HFFc6 (cell line): ENCODE measurements at places on chromosomes 7 and 10. TPM values are rescaled to one million over a fixed set of nuclear protein-coding genes. Genes with fewer than 3 reads are reported as not detected.

- DNase-seq: no peak
- H3K4me3 ChIP-seq: no peak overlapping the region
- no peaks in the 10 kb centered on the region for H3K27me3 ChIP-seq
- H3K4me1 ChIP-seq: no peaks in the 10 kb centered on the region
Observed at GRCh38 chr7:144474363-144474762, 70.9 kb upstream of the NOBOX start.

- H3K27ac ChIP-seq: no peak overlapping the region
- no peak overlapping the region for H3K4me3 ChIP-seq
- peaks cover 18% of the 10 kb centered on the region for H3K4me1 ChIP-seq
- H3K36me3 ChIP-seq: no peaks in the 10 kb centered on the region
Observed at GRCh38 chr10:22765660-22766547, 51.5 kb upstream of the PIP4K2A start.

DNA sequence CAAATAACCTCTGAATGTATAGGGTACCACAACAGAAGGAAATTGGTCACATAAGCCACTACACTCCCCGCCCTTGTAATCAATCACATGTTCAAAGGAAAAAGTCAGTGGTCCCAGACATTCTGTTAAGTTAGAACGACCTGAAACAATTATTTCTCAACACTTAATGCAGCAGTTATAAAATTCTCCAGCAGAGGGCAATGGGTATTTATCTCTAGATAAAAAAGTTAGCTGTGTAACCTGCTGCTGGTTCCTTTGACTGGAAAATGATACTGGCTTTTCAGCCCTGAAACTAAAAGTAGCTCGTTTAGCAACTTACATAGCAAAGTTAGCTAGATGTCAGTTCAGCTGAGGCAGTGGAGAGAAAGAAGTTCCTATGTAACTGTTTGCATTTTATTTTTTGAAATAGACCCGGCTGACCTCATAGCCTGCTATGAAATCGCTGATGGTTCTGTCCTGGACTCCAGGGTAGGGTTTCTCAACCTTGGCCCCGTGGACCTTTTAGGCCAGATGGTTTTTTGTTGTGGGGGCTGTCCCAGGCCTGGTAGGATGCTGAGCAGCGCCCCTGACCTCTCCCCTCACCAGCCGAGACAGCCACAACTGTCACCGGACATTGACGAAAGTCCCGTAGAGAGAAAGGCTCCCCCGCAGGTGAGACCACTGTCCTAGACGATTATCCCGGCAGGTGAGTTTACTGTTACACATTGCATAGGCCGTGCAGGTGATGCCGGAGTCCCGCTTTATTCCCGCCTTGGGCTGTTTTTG, 40.2 kb upstream of the PROSER2 start:
- no peaks in the 10 kb centered on the region for H3K36me3 ChIP-seq
- H3K4me1 ChIP-seq: peaks cover 6% of the 10 kb centered on the region; the same call in 1 of the 2 replicates
- DNase-seq: peak; percentile 65
- peaks cover 15% of the 10 kb centered on the region for H3K27me3 ChIP-seq
- no peak overlapping the region for H3K4me3 ChIP-seq

GRCh38 chr7:11648980-11649379, 183.0 kb downstream of the THSD7A start:
- no peak overlapping the region for H3K27ac ChIP-seq
- no peak overlapping the region for H3K4me3 ChIP-seq
- H3K27me3 ChIP-seq: no peaks in the 10 kb centered on the region
- no peak for DNase-seq
- H3K36me3 ChIP-seq: no peaks in the 10 kb centered on the region

GRCh38 chr7:17083392-17084165, 201.8 kb upstream of the AGR3 start:
- no peaks in the 10 kb centered on the region for H3K4me1 ChIP-seq
- H3K36me3 ChIP-seq: peaks cover 5% of the 10 kb centered on the region
- no peak for DNase-seq
- H3K4me3 ChIP-seq: no peak overlapping the region
- no peak overlapping the region for H3K27ac ChIP-seq

- H3K27ac ChIP-seq: no peak overlapping the region
- H3K4me3 ChIP-seq: no peak overlapping the region
- DNase-seq: no peak
Observed at GRCh38 chr7:70142247-70142932, 544.1 kb downstream of the AUTS2 start.

- H3K4me3 ChIP-seq: peak overlapping the region; percentile 84
- no peak overlapping the region for H3K27ac ChIP-seq
- peaks cover 8% of the 10 kb centered on the region for H3K4me1 ChIP-seq
- H3K27me3 ChIP-seq: peaks cover 7% of the 10 kb centered on the region
- peak; percentile 35 for DNase-seq
Observed at GRCh38 chr7:98870121-98870651, 372 bp upstream of the TMEM130 start.

DNA sequence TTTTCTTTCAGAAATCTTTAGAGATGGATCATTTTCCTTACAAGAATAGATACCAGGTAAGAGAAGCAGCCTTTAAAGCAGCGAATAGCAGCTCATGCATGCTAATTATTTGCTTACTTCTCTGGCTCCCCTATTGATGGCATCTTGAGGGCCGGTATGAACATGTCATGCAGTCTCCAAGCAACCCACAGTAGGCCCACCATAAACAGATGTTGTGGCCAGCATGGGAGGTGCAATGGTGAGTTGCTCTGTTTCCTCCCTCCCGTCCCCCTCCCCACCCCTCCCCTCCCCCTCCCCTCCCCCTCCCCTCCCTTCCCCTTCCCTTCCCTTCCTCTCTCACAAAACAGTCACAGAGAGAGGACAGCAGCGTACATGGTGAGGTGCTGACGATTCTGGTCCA, 9.7 kb upstream of the ZNF273 start:
- no peak for DNase-seq
- no peak overlapping the region for H3K27ac ChIP-seq
- peaks cover 18% of the 10 kb centered on the region for H3K27me3 ChIP-seq
- no peaks in the 10 kb centered on the region for H3K36me3 ChIP-seq
- H3K4me3 ChIP-seq: no peak overlapping the region

DNA sequence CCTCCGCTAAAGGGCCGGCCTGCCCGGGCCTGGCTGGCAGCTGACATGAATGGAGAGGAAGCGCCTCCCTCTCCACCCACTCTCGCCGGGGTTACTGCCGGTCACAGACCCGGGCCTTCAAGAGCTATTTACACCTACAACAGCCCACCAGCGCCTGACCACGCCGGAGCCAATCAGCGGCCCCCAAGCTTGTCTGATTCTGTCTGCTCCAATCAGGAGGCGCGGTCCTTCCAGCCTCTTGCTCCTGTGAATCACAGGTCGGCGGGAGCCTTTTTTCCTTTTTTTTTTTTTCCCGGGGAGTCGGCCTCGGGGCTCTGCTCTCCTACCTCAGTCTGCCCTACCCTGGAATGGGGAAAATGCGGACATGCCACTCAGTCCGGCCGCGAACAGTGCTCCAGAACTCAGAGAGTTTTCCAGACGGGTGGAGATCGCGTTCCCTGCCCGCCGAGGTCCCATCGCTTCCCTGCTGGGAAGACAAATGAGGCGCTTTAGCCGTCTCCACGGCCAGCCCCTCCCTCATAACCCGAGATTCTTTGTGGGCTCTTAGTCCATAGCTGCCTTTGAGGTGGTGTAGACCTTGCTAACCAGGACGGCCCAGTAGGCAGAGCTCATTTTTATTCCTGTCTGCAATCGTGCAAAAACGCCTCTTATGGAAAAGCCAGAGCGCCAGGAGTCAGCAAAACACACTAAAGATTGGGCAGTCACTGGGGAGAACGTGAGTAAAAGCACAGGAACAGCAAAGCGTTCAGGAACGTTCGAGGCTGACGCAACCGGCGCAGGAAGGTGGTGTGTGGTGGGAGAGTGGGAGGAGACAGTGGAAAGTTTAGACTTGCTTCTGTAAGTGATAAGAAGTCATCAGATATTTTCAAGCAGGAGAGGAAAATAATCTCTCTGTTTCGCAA, 26.5 kb downstream of the SCD start:
- H3K4me1 ChIP-seq: peaks cover 17% of the 10 kb centered on the region
- DNase-seq: peak; percentile 99
- H3K27me3 ChIP-seq: no peaks in the 10 kb centered on the region
- H3K27ac ChIP-seq: no peak overlapping the region

DNA sequence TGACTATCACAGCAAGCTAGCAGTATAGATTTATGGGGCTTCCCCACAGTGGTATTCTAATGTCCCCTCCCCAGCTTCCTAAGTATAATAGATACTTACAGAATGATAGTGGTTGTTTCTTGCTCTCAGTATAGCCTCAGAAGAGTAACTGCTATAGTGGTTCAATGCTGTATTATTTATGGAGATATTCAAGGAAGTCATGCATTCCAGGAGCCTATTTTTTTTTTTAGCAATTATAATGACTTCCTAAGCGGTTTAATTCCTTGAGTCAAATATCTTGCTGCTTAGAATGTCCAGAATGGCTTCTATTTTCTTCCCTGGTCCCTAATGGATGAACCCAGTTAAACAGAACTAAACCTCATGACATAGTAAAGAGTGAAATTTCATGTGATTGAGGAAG, 451.5 kb upstream of the SEMA3D start:
- no peak for DNase-seq
- H3K4me3 ChIP-seq: no peak overlapping the region
- no peaks in the 10 kb centered on the region for H3K36me3 ChIP-seq
- no peaks in the 10 kb centered on the region for H3K4me1 ChIP-seq
- no peaks in the 10 kb centered on the region; the same call in 1 of the 2 replicates for H3K27me3 ChIP-seq
- no peak overlapping the region for H3K27ac ChIP-seq

- H3K4me1 ChIP-seq: no peaks in the 10 kb centered on the region
- H3K36me3 ChIP-seq: no peaks in the 10 kb centered on the region
- no peak overlapping the region for H3K27ac ChIP-seq
- no peak for DNase-seq
- no peak overlapping the region for H3K4me3 ChIP-seq
Observed at GRCh38 chr10:75598998-75599397, 167.6 kb downstream of the LRMDA start.

GRCh38 chr10:15374156-15374555, 3.1 kb upstream of the FAM171A1 start:
- peaks cover 6% of the 10 kb centered on the region for H3K27me3 ChIP-seq
- no peaks in the 10 kb centered on the region for H3K36me3 ChIP-seq
- peaks cover 11% of the 10 kb centered on the region for H3K4me1 ChIP-seq

DNA sequence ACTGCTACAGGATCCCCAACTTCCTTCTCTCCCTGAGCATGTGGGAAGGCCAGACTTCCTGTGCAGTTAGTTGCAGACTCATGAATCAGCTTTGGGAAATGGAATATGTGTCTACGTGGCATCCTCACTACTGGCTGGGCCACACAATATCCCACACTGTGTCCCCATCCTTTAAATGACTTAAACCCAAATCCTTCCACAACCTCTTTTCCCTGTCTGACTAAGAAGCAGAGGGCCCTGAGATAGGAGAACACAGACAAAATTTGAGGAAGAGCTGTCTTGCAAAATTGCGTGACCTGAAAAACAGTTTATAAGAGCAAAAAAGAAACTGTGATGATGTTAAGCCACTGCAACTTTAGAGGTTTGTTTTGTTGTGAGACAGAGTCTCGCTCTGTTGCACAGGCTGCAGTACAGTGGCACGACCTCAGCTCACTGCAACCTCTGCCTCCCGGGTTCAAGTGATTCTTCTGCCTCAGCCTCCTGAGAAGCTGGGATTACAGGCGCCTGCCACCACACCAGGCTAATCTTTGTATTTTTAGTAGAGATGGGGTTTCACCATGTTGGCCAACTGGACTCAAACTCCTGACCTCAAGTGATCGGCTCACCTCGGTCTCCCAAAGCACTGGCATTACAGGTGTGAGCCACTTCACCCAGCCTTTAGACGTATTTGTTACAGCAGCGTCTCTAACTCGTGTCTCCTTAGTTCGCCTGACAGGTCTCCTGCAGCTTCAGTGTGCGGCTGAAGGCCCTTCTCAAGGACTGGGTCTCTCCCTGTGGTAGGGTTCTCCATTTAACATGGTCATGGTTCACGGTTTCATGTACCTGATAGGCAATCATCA, 46.9 kb upstream of the SFMBT2 start:
- peaks cover 3% of the 10 kb centered on the region; the same call in 1 of the 2 replicates for H3K27me3 ChIP-seq
- no peak for DNase-seq
- no peak overlapping the region for H3K4me3 ChIP-seq

- no peaks in the 10 kb centered on the region for H3K27me3 ChIP-seq
- H3K4me1 ChIP-seq: peaks cover 55% of the 10 kb centered on the region
- DNase-seq: peak; percentile 83
Observed at GRCh38 chr10:17782921-17783665, 26.1 kb upstream of the MRC1 start.

DNA sequence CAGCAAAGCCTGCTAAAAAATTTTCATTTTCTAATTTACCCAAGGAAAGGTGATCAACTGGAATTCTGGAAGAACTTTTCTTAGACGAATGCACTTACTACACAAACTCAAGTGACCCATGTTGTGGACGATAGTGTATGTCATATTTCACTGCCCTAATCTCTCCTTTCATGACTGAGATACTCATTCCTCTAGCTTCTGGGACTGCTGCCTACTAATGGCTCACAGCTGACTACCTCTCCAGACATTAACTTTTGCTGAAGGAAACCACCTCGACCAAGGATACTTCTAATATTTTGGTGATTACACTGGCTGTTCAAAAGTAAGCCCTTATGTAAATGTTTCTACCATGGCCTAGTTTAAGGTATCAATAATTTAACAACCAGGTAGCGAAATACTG, 959.9 kb upstream of the GHITM start:
- H3K4me1 ChIP-seq: no peaks in the 10 kb centered on the region
- no peak for DNase-seq
- H3K36me3 ChIP-seq: no peaks in the 10 kb centered on the region
- no peak overlapping the region for H3K4me3 ChIP-seq

DNA sequence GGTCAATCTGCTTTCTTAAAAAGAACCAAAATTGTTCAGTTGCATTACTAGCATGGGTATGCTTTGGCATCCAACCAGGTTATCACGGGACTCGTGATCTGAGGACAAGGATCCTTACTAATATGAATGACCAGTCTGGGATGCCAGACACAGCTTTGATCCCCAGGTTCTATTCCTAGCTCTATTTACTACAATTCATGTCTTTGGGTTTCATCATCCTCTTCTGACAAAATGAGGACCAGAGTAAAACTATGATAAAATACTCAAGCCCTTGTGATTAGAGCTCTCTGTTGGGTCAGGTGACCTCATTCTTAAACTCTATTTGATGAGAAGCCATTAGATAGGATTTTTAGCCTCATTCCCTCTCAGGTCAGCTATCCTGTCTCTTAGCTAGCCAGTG, 119.8 kb downstream of the SLC25A13 start:
- H3K36me3 ChIP-seq: no peaks in the 10 kb centered on the region
- no peak overlapping the region for H3K4me3 ChIP-seq
- no peaks in the 10 kb centered on the region for H3K27me3 ChIP-seq
- peaks cover 20% of the 10 kb centered on the region for H3K4me1 ChIP-seq
- no peak overlapping the region for H3K27ac ChIP-seq
- DNase-seq: no peak

The CCL24 gene
- not detected in 3 replicates for total RNA-seq

The GDF2 gene
- total RNA-seq: not detected in 2 replicates

The CTAGE6 gene
- 0.07 TPM in 1 of 3 replicates, not detected in the others for total RNA-seq

The NPFFR1 gene
- total RNA-seq: not detected in 3 replicates

The HOXA3 gene
- 0.29 to 1.7 TPM (median 0.50 TPM) in 3 replicates for total RNA-seq

The CPN1 gene
- total RNA-seq: not detected in 2 replicates

The PTER gene
- 0.80 to 4.0 TPM (median 0.83 TPM) in 3 replicates for total RNA-seq

The AGR2 gene
- total RNA-seq: not detected in 3 replicates

The RAMP3 gene
- not detected in 3 replicates for total RNA-seq

The SGCE gene
- 29.2 to 61.4 TPM (median 30.2 TPM) in 3 replicates for total RNA-seq

The CCDC136 gene
- total RNA-seq: 8.2 to 15.5 TPM (median 8.8 TPM) in 3 replicates

The BNIP3 gene
- 77.5 to 113 TPM (median 94.3 TPM) in 3 replicates for total RNA-seq

The NEBL gene
- total RNA-seq: not detected in 2 replicates

The UNCX gene
- not detected in 3 replicates for total RNA-seq
